HepG2 (cell line): ENCODE measurements at places on chromosomes 2 and 18.

GRCh38 chr2:45585267-45585861, 25.7 kb downstream of the SRBD1 start:
- peak; percentile 50 for DNase-seq

DNA sequence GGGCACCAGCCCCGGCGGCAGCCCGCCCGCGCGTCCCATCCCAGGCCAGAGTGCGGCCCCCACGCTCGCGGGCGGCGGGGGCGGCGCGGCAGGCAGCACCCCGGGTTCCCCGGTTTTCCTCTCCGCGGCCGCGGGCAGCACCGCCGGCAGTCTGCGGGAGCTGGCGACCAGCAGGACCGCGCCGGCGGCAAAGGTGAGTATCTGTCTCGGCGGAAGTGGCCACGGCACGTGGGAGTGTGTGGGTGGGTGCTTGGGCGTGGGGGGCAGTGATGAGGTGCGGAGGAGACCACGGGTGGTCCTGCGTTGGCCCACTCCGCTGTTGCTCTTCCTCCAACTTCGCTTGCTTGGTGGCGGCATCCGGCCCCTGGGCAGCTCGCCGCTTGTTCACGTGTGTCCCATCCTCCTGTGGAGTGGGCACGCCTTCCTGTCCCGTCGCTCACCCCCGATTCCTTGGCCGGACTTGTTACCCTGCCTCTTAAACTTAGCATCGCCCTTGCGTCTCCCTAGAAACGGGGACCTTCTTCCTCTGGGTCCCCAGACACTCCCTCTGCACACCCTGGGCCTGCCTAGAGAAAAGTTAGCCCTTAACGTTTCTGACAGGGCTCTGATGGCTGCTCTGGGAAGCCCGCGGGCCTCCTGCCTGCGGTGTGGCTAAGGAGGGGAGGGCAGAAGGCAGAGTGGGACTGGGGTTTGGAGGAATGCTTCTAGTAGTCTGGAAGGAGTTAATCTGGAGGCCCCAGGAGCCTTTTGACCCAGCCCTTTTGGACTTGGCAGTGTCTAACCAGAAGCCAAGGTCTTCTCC, 1.1 kb downstream of the SH3RF3 start:
- DNase-seq, result no peak

DNA sequence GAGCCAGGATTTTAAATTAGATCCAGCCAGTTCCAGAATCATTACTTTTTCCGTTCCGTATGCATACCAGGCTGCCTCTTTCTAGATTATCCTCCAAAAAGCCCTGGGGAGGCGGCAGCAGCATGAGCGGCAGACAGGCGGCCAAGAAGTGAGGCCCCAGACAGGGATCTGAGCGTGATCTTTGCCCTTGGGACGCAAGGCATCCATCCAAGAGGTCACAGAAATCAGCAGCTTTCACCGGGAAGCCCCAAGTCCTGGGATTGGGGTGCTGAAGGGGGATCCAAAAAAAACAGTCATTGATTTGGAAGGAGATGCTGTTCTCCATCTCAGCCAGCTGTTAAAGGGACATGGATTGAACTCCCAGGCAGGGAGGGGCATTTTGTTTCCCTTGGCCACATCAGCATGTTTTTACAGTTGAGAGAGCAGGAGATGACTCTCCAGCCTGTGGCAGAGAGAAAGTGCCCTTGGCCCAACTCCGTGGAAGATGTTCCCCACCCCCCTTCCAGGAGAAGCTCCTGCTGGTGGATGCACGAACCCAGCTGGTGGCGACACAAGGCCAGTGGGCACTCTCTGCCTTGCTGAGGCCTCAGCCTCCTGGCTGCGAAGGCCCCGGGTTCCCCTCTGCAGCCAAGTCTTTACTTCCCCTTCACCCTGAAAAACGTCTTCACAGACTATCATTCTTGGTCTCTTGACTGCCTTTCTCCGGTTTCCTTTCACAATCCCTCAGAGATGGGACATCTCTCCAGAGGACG, 265.6 kb downstream of the ANAPC1 start:
- peak; percentile 25 for DNase-seq

- DNase-seq, result peak; percentile 52
These were observed 56.6 kb upstream of the CYP26B1 start for GRCh38 chr2:72204156-72204785.

- no peak for DNase-seq
These were observed 196.9 kb downstream of the ICOS start for GRCh38 chr2:204133476-204133875.

- no peak for DNase-seq
These were observed 69.0 kb downstream of the IL1R2 start for GRCh38 chr2:102060792-102061191.

GRCh38 chr2:212832211-212833195, 293.9 kb upstream of the ERBB4 start:
- DNase-seq, result no peak

DNA sequence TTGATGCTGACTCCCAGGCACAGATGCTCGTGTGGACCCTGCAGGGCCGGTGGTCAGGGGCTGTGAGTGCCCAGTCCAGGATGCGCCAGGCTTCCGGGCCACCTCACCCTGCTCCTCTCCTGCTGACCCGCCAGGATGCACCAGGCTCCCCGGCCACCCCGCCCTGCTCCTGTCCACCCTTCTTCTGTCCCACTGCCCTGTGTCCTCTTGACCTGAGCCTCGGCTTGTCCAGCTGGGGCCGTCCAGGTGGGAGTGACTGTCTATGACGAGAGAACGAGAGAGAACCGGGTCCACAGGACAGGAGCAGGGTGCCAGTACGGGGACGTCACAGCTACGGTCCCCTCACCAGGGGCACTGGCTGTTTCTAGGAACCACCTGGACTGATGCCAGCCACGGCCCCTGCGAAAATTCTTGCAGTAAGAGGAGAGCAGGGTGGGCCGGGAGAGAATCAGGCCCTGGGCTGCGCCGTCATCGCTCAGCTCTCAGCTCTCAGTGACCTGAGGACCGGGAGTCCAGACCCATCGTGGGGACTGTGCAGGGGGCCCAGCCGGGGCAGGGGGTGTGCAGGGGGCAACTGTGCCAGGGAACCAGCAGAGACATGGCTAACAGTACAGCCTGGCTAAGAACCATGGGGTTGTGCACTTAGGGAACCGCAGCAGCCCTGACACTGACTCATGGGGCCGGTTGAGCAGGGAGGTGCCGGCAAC, 12.9 kb upstream of the NFATC1 start:
- DNase-seq, result no peak

- DNase-seq, result peak; percentile 33
These were observed 19.8 kb downstream of the CCDC68 start for GRCh38 chr18:54939361-54939917.

- no peak for DNase-seq
These were observed at the start of gene IL36RN for GRCh38 chr2:113058998-113059960. Gene IL36RN, plus strand, starts transcription at chr2:113059198. Its CDS starts 241 bp downstream, at chr2:113059439.

GRCh38 chr18:36901277-36901701, 72.4 kb downstream of the KIAA1328 start:
- no peak for DNase-seq

DNA sequence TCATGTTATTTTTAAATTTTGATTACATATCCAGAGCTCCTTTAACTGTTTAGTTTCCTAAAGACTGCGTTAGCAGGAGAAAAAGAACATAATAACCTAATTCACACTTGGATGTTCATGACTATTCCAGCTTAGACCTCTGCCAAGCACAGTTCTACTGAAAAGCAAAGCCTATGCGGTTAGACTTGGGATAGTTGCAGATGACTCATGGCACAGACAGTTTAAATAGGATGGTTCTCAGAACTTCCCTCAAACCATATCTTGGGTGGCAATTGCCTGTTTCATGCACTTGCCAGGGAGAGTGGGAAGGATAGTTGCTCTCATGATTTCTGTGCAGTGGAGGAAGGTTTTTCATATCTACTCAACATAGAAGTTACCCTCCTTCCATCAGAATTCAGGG, 149.7 kb upstream of the KLHL29 start:
- no peak for DNase-seq

GRCh38 chr18:29549759-29550158, 1372.8 kb upstream of the CDH2 start:
- no peak for DNase-seq

GRCh38 chr2:128241896-128242295, 76.8 kb downstream of the HS6ST1 start:
- DNase-seq, result no peak

DNA sequence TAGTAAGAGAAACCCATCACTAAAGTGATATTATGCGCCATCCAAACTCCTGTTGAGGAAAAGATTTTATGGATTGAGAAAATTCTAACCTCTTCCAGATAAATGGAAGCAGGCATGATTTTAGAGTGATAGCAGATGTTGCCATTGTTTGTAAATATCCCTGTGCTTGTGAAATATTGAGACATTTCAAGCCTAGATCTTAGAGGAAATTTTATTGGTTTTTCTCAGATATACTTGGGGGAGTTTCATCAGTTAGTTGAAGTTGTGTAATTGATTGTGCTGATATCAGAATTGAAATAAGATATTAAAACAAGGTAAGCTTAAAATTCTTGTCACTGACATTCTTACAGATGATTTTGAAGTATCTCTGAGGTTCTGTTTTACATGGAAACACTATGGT, 390.9 kb upstream of the FANCL start:
- DNase-seq, result no peak

GRCh38 chr18:70279470-70279869, 9.4 kb upstream of the SOCS6 start:
- no peak for DNase-seq

DNA sequence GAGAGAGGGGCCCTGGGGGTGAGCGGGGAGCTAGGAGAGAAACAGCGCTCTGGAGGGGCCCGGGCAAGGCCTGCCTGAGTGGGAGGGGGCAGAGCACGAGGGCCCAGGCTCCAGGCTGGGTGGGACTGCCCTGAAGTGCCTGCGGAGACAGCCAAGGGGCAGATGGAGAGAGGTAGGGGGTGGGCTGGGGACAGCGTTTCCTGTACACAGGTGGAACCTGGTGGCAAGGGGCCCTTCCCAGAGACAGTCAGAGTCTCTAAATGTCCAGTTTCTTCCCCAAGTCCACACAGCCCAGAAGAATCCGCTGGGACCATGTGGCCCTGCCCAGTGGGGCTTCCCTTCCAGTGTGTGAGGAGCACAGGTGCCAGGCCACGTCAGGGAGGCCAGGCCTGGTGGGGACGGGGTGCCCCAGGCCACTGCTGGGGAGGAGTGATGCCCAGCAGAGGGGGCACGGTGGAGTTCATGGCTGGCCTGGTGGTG, 1.7 kb upstream of the GPR35 start:
- DNase-seq, result no peak

DNA sequence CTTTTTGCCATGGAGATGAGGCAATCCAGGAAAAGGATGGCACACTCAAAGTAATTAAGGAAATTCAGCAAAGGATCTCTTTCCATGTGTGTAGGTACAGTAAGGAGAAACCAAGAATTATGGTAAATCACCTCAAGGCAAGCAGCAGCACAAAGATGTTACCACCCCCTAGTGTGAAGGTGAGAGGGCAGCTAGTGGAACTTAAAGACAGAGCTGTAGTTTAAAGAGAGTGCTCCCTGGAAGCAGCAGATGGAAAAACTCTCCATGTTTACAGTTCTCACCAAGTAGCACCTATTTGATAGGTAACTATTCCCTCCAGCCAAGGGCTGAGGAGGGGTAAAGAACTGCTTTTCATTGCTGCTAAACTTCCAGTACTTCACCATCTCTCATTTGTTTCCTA, 860.4 kb upstream of the CRIM1 start:
- DNase-seq, result no peak

- no peak for DNase-seq
These were observed 28.6 kb downstream of the TLK1 start for GRCh38 chr2:171132086-171132485.

DNA sequence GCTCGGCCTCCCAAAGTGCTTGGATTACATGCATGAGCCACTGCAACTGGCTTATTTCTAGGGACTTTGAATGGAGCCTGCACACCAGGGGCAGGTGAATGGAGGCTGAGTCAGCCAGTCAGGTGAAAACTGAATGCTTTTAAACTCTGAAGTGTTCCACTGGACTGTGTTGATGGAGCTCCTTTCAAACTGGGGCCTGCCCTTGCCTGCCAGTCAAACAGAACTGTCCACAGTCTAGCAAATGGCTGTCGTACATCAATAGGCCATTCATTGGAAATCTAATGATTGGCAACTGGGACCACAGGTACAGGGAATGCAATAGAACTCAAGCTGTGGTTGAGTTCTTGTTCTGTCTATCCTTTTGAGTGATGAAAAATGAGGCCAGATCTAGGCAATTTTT, 966 bp upstream of the NOSTRIN start:
- no peak for DNase-seq

DNA sequence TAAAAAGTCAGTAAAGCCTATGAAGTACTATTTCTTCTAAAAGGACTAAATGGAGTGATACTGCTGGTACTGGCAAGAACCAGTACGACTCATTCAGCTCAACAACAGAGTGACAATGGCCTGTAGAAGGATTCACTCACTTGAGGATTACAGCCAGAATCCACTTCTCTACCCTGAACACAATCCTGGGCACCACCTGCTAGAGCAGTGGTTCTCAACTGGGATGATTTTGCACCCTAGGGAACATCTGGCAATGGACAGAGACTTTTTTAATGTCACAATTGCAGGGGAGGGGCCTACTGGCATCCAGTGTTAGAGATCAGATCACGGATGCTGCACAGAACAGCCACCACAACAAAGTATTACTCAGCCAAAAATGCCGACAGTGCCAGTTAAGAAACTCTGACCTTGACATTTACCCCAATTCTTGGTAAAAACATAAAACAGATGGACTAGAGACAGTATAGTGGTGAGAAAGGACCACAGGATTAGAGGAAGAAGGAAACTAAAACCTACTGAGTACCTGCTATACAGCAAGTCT, 5.0 kb downstream of the SPIRE1 start:
- DNase-seq, result peak; percentile 40

DNA sequence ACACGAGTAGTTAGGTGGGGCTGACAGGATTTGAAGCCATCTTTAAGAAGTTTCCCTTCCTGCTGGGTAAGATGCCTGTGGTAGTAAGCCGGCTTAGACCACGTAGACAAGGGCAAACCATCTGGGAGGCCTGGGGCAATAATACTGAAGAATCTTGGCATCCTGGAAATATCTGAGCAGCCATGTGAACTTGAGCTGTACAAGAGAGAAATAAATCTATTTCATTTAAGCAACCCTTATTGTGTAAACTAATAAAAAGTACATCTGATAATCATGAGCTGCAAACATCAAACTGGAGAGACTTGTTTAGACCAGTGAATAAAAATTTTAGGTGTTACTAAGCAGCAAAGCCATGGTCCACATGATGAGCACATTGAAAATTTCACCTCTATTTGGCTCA, 11.4 kb upstream of the CETN1 start:
- no peak for DNase-seq
